ENCODE measurements at places on chromosomes 5 and 9.

- no peak for DNase-seq
Observed at GRCh38 chr5:54186108-54186507, 124.3 kb downstream of the ARL15 start.

DNA sequence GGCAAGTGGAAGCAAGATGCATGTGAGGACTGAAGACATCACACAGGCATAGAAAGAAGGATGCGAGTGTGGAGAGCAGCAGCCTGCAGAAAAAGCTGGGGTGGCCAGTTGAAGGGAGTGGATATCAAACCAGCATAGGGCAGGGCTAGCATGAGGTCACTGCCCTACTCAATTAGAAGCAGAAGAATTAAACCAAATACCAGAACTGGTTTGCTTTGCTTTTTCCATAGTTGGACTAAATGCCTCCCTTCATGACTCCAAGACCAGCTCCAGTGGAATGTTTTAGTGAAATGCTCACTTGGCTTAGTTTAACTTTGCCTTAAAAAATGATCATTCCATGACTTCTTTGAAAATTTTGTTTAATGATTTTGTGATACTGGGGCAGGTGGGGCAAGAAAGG is 45.8 kb downstream of the TMEM167A start:
- DNase-seq: no peak

GRCh38 chr5:172293745-172294342 is 10.3 kb upstream of the UBTD2 start:
- no peak for DNase-seq

- no peak for DNase-seq
Observed at GRCh38 chr9:4815381-4815956, 22.7 kb downstream of the RCL1 start.

DNA sequence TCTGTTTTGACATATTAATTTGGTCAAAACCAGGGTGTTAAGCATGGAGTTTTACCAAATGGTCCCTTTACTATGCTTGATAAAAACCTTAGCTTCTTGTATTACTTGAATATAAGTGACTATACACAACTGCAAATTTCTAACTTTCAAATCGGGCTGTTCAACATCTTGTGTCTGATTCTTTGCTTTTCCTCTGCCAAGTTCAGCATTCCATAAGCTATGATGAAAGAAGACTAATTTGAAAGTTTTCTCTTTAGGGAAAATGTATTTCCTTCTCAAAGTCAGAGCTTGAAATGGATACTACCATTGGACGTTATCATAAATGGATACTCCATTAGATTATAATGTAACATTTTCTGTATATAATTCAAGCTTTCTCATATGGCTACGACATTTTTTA is 792.9 kb downstream of the EFNA5 start:
- DNase-seq: no peak

DNA sequence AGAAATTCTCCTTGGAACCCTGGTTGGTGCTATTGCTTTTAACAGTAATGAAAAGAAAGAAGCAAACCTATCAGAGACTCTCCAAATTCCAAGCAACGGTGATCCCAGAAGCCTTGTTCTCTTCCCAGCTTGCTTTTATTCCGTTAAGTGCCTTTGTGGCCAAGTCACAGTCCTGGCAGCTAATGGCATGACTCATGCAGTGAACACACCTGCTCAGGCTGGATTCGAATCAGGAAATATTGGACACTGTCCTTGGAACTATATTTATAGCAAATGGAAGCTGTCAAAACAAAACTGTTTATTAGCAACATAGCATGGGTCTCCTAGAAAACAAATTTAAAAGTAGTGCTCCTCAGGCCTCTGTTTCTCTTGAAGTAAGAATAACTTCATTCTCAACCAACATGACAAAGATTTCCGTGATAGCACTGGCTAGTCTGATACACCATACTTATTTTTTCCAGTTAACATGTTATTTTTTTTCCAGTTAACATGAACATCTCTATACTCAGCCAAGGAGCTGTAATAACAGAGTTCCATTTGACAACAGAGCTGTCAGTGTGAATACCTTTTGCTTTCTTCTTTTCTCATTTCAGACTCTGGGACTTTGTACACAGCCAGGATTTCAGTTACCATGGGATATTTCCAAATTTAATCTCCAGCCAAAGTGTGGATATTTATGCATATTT is 502.4 kb downstream of the GADD45G start:
- no peak for DNase-seq

GRCh38 chr5:154367101-154367500 is 78.7 kb upstream of the SAP30L start:
- DNase-seq: no peak

DNA sequence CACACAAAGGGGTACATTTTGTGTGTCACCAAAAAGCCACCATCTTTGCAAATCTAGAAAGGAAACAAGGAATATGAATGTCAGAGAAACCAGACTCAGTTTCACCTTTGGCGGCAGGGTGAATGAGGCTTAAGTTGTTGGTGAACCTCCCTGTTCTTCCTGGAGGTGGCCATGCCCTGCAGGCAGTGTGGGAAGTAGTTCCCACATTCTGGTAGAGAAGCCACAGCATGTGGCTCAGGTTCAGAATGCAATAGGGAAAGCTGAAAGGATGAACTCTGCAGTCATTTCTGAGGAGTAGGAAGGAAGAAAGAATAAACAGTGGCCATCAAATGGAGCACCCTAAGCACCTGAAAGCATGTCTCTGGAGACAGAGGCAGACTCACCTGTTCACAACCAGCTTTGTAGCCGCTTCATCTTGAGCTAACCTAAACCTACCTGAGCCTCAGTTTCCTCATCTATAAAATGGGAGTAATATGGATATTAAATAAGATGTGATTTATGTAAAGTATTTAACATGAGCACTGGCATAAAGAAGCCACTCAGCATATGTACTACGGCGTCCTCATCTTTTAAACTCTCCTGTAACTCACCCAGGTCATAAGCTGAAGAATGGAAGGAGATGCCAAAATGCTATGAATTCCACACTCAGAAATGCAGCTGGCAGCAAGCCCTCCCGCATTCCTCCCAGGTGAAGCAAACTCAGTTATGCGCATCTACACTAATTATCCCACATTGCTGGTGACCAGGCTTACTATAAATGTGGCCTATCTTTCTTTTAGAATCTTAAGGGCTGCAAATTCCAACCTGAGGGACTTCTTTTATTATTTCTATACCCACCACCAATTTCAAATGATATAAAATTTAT is 86.0 kb downstream of the ZNF608 start:
- no peak for DNase-seq

DNA sequence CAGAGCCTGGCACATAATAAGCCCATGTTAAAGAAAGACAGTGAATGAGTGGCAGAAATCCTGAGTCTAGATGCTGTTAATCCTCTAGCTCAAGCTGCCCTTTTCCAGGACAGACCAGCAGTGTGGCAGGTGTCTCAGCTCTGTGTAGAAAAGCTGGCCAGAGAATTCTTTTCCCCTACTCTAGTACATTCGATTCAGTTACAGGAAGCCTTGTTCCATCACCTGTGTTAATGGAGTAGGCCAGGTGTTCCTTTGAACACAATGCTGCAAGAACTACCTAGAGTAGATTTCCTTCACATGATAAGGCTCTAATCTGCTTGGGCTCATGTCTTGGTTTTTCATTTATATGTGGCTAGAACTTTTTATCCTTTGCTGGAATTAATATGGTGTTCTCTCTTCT is 52.5 kb downstream of the NUP214 start:
- no peak for DNase-seq

GRCh38 chr5:150068472-150068871 is 17.9 kb downstream of the CSF1R start:
- DNase-seq: no peak

DNA sequence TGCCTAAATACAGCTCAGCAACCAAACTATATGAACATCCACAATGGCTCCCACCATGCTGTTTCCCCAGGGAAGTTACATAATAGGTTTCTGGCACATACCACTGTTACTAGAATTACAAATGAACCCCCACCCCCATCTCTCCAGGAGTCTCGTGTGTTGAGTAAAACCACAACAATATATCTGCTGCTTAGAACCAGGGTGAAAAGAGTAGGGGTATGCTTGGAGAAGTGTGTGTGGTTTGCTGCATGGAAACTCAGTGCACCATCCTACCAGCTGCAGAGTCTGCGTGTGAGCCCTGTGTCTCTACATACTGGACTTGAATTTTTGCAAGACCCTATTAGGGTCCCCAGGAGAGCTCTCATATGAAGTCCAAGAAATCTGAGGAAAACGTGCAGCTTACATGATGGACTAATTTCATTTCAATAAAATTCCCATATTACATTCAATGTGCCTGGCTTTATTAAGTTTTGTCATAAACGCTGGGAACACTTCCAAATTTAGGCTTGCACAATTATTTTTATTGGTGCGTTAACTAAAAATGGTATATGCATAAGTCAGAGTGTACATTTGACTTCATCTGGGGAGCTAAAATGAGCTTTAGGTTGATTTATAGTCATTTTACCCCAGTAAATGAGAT is 104.5 kb upstream of the NFIB start:
- no peak for DNase-seq

GRCh38 chr5:42059291-42059690 is 134.2 kb downstream of the FBXO4 start:
- DNase-seq: no peak

- DNase-seq: no peak
Observed at GRCh38 chr5:76443066-76443800, 40.1 kb downstream of the IQGAP2 start.

- DNase-seq: peak; percentile 6
Observed at GRCh38 chr5:146390469-146390868, 51.8 kb downstream of the POU4F3 start.

DNA sequence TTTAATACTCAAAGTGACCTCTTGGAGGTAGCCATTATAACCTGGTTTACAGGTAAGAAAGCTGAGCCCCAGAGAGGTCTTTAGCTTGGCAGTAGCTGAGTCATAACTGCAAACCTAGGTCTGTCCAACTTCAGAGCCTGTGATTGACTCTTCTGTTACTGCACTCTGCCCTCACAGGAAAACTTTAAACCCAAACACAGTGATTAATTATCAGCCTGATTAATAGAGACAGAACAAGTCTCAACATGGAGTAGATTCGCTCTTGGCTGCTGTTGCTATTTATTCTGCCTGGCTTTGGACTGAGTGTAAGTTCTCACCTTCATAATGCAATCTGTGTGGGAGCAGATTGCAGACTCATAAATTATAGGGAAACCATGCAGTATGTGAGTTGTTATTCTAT is 27.4 kb upstream of the TXN start:
- DNase-seq: no peak

DNA sequence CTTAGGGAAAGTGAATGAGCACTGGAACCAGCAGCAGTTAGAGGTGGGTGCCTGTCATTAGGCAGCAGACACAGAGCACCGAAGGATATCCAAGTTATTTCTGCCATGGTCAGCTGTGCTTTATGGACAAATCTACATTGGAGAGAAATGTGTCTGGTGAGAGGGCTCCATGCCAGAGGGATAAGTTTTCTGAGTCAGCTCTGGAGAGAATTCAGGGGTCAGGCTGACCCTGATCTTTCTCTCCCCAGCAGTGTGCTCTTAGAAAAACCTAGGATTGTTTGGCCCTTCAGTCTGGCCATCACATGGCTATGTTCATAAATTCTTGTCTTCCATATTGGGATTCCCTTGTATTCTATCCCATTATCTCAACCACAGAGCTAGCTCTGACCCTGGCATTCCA is 8.9 kb upstream of the IL17B start:
- DNase-seq: no peak

- no peak for DNase-seq
Observed at GRCh38 chr9:101028346-101029314, at the start of gene PLPPR1. Gene PLPPR1 (plus strand): TSS chr9:101028727.

DNA sequence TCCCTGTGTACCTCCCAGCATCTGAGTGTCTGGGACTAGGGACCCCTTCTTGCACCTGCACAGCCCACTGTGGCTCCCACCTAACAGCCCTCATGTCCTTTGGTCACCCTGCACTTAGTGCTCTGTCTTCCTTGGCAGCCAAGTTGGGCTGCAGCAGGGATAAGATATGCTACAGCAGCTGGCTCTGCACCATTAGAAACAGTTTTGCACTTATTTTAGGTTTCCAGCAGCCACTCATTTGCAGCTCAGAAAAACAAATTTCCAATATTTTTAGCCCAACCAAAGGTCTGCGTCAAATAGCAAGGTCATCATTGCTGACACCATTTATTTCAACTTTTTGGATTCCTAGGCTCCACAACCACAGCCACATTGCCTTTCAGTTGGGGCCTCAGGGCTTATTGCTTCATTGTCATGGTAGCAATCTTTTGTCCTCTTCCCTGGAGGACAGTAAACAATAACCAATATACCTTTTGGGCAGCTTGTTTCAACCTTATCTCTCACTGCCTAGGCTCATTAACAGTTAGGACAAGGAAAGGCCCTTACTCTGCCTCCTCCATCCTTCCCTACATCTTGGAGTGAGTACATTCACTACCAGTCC is 263.9 kb downstream of the COX7C start:
- no peak for DNase-seq

DNA sequence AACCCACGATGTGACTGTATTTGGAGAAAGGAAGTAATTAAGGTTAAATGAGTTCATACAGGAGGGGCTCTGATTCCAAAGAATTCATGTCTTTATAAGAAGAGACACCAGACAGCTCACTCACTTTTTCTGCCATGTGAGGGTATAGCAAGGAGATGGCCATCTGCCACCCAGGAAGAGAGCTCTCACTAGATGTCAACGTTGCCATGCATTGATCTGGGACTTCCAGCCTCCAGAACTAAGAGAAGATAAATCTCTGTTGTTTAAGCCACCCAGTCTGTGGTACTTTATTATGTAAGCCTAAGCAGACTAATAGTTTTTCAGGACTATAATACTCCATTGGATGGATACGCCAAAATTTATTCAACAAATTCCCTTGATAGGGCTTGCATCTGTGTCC is 89.8 kb upstream of the RAD23B start:
- no peak for DNase-seq

DNA sequence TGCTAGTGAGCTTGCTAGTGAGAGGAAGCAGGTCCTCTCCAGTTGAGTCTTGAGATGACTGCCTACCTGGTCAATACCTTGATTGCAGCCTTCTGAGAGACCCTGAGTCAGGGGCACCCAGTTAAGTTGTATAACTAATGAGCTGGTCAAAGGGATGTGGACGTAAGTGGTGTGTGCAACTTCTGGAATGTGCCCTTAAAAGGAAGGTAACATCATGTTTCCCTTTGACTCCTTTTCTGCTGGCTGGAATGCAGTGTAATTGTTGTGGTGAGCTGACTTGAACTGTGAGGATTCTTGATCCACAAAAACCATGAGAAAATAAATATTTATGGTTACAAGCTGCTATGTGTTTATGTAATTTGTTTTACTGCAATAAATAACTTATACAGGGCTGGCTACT is 2.4 kb upstream of the SNX2 start:
- DNase-seq: no peak

- DNase-seq: no peak
Observed at GRCh38 chr5:88515881-88516819, 247.5 kb upstream of the TMEM161B start.

- DNase-seq: no peak
Observed at GRCh38 chr9:136309101-136309801, 5.4 kb upstream of the CCDC187 start.

GRCh38 chr9:127974001-127974768 is 6.6 kb downstream of the EEIG1 start:
- no peak for DNase-seq

DNA sequence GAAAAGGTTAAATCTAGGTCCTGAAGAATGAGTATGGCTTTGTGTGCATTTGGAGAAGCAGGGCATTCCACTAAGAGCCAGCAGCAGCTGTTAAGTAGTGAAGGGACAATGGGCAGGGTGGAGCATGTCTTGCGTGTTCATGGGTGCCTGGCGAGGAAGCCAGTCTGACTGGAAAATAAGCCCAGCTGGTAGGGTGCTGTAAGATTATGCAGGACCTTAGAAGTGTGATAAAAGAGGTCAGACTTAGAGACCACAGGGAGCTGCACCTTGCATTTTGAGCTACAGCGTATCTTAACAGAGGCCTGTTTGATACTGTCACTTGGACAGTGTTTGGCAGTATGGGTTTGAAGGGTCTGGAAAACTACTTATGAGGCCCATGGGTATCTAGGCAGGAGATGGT is 131.7 kb upstream of the ELL2 start:
- DNase-seq: no peak
